ENCODE measurements at places on chromosomes 13 and 19.
A peak's percentile ranks its signal among the peaks of the same experiment; 100 is the strongest.

DNA sequence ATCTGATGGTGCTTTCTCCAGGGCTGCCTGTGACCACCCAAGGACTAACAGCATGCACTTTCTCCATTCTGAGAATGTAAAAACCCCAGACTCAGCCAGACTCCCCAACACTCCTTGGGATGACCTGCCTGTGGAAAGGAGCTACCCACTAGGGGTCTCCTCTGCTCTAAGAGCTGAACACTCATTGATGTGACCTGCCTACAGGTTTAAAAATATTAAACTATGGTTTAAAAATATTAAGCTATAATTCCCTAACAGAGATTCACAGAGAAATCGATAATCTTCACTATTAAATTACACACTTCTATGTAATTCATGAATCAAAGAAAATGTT, 696.2 kb upstream of the SLITRK5 start:
- no peak for DNase-seq

DNA sequence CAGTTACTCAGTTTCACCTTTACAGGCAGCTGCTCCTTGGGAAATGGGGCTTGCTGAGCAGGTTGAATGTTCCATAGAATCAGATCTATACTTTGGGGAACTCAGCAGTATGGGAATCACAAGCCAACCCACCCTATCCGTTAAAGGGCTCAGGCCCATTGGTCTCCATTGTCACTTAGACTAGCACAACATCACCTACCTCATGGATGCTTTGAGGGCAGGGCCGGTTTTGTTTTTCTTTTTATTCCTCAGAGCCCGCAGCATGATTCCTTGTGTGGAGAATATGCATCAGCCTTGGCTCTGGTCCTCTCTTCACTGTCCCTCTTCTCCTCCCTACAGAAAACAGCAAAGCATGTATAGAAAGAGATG, 48.0 kb downstream of the LRCH1 start:
- no peak for DNase-seq

GRCh38 chr19:54257116-54257480, at the start of gene LILRB5:
TSS of gene LILRB5 (minus strand) at chr19:54257273. CDS start at chr19:54257193, 80 bp downstream.
- no peak for DNase-seq

DNA sequence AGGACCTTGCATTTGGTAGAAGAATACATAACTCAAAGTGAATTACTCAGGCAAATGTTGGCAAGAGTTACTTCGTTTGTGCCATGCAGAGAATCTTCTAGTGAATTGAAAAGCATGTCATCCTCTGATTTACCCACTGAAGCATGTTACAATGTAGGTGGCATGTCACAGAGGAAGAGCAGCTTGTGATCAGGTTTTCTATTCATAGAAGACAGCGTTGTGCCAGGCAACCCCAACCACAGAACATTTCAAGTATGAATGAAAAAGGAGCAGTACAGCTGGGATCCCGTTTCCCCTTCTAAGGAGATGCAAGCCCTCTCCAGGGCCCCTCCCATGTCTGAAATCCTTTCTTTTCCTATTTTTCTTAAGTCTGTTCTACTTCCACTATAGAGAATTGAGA, 6.0 kb upstream of the KATNAL1 start:
- no peak for DNase-seq

DNA sequence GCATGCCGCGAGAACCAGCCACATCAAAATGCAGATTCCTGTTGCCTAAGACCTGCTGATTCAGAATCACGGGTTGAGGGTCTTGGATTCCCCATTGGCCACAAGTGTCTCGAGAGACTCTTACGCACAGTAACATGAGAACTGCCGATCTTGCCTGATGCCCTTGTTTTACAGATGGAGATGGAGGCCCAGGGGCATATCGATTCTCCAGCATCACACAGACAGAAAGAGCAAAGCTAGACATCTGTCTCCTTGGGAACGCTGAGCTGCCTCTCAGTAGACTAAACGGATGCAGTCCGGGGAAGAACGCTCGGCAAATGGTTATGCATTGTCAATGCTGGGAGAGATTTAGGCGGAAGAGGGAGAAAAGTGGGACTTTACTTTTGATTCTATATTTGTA, 5.4 kb downstream of the NLRP12 start:
- no peak for DNase-seq

GRCh38 chr13:41052441-41052840, 8.9 kb upstream of the WBP4 start:
- no peak for DNase-seq

DNA sequence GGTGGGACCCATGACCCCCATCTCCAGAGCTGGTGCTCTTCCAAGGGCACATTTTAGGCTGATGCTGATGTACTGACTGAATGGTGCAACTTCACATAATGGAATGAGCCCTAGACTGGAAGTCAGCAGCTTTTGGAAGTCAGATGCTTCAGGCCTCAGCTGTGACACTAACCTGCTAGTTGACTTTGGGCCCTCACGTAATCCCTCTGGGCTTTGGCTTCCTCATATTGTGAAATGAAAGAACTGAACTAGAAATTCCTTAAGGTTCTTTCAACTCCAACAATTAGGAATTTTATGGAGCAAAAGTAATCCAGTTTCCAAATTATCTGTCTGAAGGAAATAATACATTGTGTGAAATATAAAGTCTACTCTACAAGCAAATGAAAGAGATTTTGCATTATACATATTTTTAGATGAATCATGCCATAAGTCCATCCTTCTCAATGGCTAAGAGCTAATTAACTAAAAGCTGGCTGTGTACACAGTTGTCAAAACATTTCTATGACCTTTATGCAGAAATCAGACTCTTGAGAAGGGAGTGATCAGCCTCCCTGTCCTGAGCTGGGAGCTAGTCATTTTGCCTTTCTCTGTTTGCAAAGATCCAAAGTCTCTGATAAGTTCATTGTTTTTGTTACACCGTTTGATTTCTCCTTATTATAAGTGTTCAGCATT, 204.2 kb downstream of the DCLK1 start:
- DNase-seq = no peak

- no peak for DNase-seq
Observed at GRCh38 chr13:112179421-112179820, 112.5 kb downstream of the SOX1 start.

DNA sequence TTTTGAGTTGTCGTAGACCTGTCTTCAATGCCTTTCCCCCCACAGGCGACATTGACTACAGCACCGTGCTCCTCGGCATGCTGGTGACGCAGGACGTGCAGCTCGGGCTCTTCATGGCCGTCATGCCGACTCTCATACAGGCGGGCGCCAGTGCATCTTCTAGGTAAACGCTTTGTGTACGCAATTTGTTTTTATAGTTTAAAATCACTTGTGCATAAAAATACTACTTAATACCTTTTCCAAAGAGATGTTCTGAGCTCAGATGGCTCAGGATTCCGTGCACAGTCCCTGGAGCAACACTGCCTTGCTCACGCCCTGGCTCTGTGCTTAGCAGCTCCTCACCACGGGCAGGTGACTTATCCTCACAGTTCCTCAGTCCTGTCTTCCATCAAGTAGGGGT, 30.1 kb upstream of the DCUN1D2 start:
- no peak for DNase-seq

- peak; percentile 21 for DNase-seq
Observed at GRCh38 chr19:1408300-1409203, 1.2 kb downstream of the DAZAP1 start.

- no peak for DNase-seq
Observed at GRCh38 chr13:38606699-38607535, 80.0 kb upstream of the FREM2 start.

DNA sequence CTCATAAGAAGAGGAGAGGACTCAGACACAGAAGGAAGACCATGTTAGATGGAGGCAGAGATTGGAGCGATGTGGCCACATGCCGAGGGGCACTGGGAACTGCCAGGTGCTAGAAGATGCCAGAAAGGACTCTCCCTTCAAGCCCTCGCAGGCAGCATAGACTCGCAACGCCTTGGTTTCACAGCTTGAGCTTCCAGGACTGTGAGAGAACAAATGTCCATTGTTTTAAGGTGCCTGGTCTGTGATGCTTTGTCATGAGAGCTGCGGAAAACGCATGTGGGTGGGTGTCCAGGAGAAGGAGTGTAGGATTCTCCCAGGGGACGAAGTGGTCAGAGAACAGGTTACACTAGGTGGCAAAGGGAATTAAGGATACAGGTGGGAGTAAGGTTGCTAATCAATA, 125.9 kb upstream of the USP29 start:
- no peak for DNase-seq

Measured in stimulated activated CD8-positive, alpha-beta memory T cell treated with anti-CD3 and anti-CD28 coated beads, Interleukin-15, amount 100 ng/mL, for 24 hours (primary cell).